Vagina (tissue), 2 donors: ENCODE measurements at places on chromosomes 5 and 9. TPM values are rescaled to one million over a fixed set of nuclear protein-coding genes. Genes with fewer than 3 reads are reported as not detected.

GRCh38 chr5:169114466-169115065, 186.4 kb downstream of the SLIT3 start:
- H3K27me3 ChIP-seq, result no peaks in the 10 kb centered on the region
- H3K4me3 ChIP-seq, result no peak overlapping the region
- peaks cover 11% of the 10 kb centered on the region for H3K4me1 ChIP-seq
- no peak for DNase-seq
- no peaks in the 10 kb centered on the region for H3K36me3 ChIP-seq
- no peak overlapping the region for H3K27ac ChIP-seq

DNA sequence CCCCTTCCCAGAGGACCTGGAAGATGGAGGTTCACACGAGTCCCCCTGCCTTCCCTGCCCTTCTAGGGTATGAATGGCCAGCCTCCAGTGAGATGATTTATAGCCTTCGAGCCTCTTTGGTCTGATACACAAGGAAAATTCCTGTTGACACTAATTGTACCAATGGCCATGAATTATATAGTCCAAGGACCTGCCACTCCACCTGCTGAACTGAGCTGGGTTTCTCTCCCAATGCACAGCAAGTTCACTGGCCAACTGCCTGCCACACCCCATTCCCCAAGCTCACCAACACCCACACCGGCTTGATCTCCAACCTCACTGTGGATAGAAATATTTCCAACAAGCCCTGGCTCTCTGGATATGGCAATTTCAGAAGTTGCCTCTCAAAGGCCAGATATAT, 9.3 kb upstream of the ADRA1B start:
- no peak overlapping the region for H3K27ac ChIP-seq
- no peaks in the 10 kb centered on the region for H3K36me3 ChIP-seq
- peaks cover 5% of the 10 kb centered on the region for H3K4me1 ChIP-seq
- H3K27me3 ChIP-seq, result no peaks in the 10 kb centered on the region
- no peak for DNase-seq
- H3K4me3 ChIP-seq, result no peak overlapping the region

GRCh38 chr5:1882337-1883119, at the start of gene IRX4:
TSS of gene IRX4 (minus strand) at chr5:1882925. CDS start at chr5:1882647, 278 bp downstream.
- peak within 1 kb of the TSS; percentile 66 for H3K27ac ChIP-seq
- no peak for DNase-seq
- H3K36me3 ChIP-seq, result no peaks in the 10 kb centered on the region
- peaks cover 30% of the 10 kb centered on the region for H3K4me1 ChIP-seq
- peak within 1 kb of the TSS; percentile 50 for H3K4me3 ChIP-seq

- H3K4me3 ChIP-seq, result no peak overlapping the region
- DNase-seq, result no peak
- no peaks in the 10 kb centered on the region for H3K27me3 ChIP-seq
- H3K27ac ChIP-seq, result no peak overlapping the region
Observed at GRCh38 chr5:40570408-40571129, 109.1 kb upstream of the PTGER4 start.

ADAMTSL2 gene
- total RNA-seq, result 2.0 TPM
